WTC11 (cell line): ENCODE measurements at places on chromosomes 13 and 19.

GRCh38 chr19:18894254-18895037, 1.5 kb downstream of the CERS1 start:
- peak; percentile 58 for DNase-seq

- DNase-seq, result no peak
Measured at GRCh38 chr13:49238621-49239020, 9.1 kb upstream of the CDADC1 start.

GRCh38 chr19:32339423-32339822, 6.0 kb upstream of the ZNF507 start:
- no peak for DNase-seq

GRCh38 chr19:38900202-38900629, 447 bp downstream of the NFKBIB start:
- no peak for DNase-seq

- DNase-seq, result peak; percentile 24
Measured at GRCh38 chr19:10984166-10984735, 23.4 kb downstream of the SMARCA4 start.

DNA sequence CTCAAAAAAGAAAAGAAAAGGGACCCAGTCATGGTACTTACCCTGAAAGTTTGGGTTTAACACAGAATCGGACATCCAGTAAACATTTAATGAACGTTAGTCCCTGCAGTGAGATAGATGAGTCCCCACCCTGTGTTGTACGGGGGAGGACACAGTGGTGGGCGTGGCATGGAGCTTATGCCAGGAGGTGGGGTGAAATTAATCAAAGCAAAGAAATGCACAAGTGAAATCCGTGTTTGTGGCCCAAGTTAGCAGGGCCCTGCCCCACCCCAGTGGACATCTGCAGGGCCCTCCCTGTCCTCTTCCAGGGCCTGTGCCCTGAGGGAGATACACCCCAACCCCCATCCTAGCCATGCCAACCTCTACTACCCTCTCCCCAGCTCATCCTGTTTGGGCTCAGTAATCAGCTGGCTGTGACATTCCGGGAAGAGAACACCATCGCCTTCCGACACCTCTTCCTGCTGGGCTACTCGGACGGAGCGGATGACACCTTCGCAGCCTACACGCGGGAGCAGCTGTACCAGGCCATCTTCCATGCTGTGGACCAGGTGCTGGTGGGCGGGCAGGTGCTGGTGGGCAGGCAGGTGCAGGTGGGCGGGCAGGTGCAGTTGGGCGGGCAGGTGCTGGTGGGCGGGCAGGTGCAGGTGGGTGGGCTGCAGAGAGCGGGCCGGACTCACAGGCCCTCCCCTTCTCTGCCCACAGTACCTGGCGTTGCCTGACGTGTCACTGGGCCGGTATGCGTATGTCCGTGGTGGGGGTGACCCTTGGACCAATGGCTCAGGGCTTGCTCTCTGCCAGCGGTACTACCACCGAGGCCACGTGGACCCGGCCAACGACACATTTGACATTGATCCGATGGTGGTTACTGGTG, 3.9 kb downstream of the MCOLN1 start:
- no peak for DNase-seq
